Thymus (tissue), 14 donors: ENCODE measurements at places on chromosomes 5 and 9. TPM values are rescaled to one million over a fixed set of nuclear protein-coding genes. Genes with fewer than 3 reads are reported as not detected.

The ENG gene
- 1.7 TPM for total RNA-seq

DNA sequence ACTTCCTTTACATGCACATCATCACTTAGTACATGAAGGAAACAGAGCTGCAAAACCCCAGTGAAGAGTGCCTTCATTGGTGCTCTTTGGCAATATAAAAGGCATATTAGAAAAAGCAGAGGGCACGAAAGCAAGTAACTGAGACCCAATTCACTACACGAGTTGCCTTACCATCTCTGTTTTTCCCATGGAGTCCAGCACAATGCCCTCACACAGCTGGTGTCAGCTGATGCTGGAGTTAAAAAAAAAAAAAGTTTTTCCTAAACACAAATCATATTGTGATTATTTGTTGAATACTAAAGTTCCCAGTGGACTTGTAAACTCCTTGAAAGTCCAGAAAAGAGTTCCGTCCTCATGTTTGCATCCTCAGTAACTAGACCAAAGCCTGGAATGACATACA, 25.6 kb downstream of the MARCHF3 start:
- no peaks in the 10 kb centered on the region for H3K27me3 ChIP-seq
- no peak overlapping the region for H3K27ac ChIP-seq
- no peak overlapping the region for H3K4me3 ChIP-seq
- no peaks in the 10 kb centered on the region for H3K4me1 ChIP-seq

DNA sequence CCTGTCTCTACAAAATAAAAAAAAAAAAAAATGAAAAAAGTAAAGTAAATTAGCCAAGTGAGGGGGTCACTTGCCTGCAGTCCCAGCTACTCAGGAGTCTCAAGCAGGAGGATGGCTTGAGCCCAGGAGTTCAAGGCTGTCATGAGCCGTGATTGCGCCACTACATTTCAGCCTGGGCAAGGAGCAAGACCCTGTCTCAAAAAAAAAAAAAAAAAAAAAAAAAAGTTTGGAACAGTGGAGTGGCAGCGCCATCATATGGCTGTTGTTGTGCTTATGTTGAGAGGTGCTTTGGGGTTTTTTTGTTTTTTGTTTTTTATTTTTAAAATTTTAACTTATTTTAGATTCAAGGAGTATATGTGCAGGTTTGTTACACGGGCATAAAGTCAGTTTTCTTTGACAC, 3.6 kb downstream of the BRIX1 start:
- H3K27me3 ChIP-seq = no peaks in the 10 kb centered on the region
- H3K36me3 ChIP-seq = peaks cover 12% of the 10 kb centered on the region
- H3K4me3 ChIP-seq = no peak overlapping the region
- H3K4me1 ChIP-seq = peaks cover 14% of the 10 kb centered on the region
- no peak for DNase-seq

- H3K4me1 ChIP-seq = peaks cover 37% of the 10 kb centered on the region
- no peak for DNase-seq
- H3K27me3 ChIP-seq = no peaks in the 10 kb centered on the region
Observed at GRCh38 chr5:138981131-138981530, 106.0 kb upstream of the LRRTM2 start.
